ENCODE measurements at places on chromosomes 5 and 9.

GRCh38 chr5:50929174-50929573 lies 262.7 kb downstream of the PARP8 start:
- no peak for DNase-seq
- H3K27me3 ChIP-seq = peaks cover 74% of the 10 kb centered on the region

DNA sequence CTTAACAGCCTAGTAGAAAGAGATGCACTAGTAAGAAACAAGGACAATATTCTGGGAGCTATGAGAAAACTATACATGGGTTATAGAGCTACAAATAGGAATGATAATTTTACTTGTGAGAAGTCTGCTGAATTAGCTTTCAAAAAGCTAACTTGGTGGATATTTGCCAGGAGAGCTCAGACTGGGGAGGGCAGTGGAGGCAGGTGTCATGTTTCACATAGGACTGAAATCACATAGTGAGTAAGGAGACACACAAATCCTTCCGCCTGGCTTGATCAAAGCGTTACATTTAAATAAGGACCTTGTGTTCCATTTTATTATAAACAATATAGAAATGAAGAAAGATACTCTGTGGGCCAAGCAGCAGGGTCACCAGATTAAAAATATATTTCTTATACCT lies 235.0 kb downstream of the ISL1 start:
- no peak overlapping the region for H3K4me3 ChIP-seq
- H3K36me3 ChIP-seq = no peaks in the 10 kb centered on the region
- no peak for DNase-seq

GRCh38 chr5:132777209-132778069 lies at the start of gene SEPTIN8:
Gene SEPTIN8, minus strand, starts transcription at chr5:132777239. Its CDS starts 102 bp downstream, at chr5:132777137.
- H3K27me3 ChIP-seq = no peaks in the 10 kb centered on the region
- H3K27ac ChIP-seq = peak within 1 kb of the TSS; percentile 28
- peak; percentile 55 for DNase-seq
- H3K4me1 ChIP-seq = peaks cover 32% of the 10 kb centered on the region
- H3K4me3 ChIP-seq = peak within 1 kb of the TSS; percentile 73

- DNase-seq = peak; percentile 83
- H3K4me1 ChIP-seq = peaks cover 13% of the 10 kb centered on the region
- H3K36me3 ChIP-seq = peaks cover 5% of the 10 kb centered on the region
- H3K27me3 ChIP-seq = no peaks in the 10 kb centered on the region
- no peak overlapping the region for H3K4me3 ChIP-seq
Measured at GRCh38 chr5:150209099-150209635, 19.3 kb downstream of the SLC6A7 start.

DNA sequence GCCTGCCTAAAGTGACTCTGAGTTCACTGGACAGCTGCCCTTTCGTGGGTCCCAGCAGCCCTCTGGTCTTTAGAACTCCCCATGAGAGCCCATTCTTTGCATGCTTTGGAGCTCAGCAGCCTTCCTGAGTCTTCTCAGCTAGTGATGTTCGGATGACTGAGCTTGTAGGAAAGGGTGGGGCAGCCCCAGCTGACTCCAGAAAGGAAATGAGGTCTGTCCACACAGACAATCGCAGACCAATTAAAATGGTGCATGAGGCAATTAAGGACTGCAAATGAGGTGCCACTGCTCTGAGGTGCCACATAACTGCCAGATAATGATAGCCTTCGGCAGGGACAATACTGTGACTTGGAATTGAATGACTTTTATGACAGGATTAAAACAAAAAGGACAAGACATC lies 25.4 kb upstream of the TOMM5 start:
- H3K36me3 ChIP-seq = no peaks in the 10 kb centered on the region
- no peaks in the 10 kb centered on the region for H3K4me1 ChIP-seq
- H3K27me3 ChIP-seq = no peaks in the 10 kb centered on the region
- DNase-seq = peak; percentile 14
- H3K27ac ChIP-seq = no peak overlapping the region
- H3K4me3 ChIP-seq = no peak overlapping the region

DNA sequence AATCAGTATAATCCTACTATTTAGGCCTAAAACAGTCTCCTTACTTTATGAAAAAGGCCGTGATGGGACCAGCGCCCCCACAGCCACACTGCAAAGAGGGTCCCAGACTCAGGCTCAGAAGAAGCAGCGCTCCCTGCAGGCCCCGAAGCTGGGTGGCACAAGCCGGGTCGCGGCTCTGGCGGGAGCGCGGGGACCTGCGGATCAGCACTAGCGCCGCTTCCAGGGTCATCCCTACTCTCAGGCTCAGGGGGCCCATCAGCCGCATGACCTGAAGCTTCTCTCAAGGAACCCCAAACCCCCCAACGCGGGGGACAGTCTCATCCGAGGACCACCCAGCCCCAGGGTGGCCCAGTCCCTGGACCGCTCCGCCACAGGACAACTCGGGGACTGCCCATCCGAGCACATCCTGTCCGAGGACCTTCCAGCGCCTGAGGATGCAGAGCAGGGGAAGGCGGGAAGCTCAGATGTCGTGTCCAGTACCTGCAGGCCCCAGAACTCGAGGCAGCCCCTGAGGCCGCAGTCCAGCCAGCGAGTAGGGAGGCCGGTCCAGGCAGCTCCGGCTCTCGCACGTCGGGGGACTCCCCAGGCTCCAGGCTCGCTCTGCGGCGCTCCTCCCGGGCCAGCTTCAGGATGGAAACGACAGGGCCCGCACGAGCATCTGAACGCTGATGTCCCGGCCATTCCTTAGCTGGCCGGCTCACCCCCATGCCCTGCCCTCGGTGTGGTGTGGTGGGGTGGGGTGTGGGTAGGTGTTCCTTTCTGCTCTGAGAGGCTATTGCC lies 32.4 kb upstream of the CDK20 start:
- H3K4me3 ChIP-seq = no peak overlapping the region
- no peaks in the 10 kb centered on the region for H3K36me3 ChIP-seq
- no peaks in the 10 kb centered on the region for H3K27me3 ChIP-seq

DNA sequence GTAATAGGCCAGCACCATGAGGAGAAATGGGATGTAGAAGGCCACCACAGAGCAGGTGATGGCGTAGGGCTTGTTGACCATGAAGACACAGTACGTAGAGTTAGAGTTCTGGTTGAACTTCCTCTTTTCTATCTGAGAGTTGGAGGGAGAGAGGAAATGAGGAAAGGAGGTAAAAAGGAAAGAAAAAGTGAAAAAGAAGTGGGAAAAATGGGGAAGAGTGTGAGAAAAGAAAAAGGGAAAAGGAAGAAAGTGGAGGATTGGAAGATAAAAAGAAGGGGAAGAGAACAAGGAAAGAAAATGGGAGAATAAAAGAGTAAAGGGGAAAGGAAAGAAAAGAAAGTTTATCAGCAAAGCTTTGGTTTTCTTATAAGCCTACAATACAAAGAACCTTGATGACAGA lies 126.1 kb downstream of the FBXO38 start:
- H3K4me3 ChIP-seq = no peak overlapping the region
- H3K36me3 ChIP-seq = no peaks in the 10 kb centered on the region
- H3K27me3 ChIP-seq = no peaks in the 10 kb centered on the region
- H3K4me1 ChIP-seq = no peaks in the 10 kb centered on the region

DNA sequence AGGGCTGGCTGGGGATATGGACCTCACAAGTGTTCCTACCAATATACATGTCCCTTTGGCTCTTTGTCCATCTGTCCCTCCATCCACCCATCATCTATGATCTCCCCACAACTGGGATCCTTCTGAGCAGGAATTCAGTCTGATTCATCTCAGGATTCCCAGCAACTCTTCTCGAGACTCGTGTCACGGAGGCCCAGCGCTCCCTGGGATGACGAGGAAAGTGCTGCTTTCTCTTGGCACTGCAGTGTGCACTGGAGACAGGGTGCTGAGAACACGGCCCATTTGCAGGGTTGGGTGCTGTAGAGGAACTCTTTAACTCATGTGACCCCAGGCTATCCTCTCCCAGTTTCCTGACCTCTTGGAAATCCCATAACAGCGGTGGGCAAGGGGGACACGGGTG lies 72.9 kb downstream of the ANGPTL2 start:
- no peaks in the 10 kb centered on the region for H3K27me3 ChIP-seq
- DNase-seq = peak; percentile 40
- H3K4me1 ChIP-seq = peaks cover 11% of the 10 kb centered on the region

DNA sequence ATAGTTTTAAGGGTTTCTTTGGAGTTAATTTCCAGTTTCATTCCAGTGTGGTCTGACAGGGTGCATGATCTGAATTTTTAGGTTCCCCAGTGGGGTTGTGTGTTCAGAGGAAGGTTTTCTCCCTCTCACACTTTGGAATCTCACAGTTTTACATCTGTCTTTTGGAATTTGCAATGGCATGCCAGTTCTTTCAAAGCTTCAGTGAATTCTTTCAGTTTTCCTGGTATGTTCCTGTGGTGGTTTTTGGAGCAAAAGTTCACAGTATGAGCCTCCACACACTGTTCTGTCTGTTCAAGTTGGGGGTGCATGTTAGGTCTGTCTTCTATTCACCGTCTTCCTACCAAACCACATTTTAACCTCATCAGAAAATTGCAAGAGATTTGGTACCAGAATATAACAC lies 624.2 kb downstream of the KCTD16 start:
- no peaks in the 10 kb centered on the region for H3K4me1 ChIP-seq
- DNase-seq = no peak
- no peaks in the 10 kb centered on the region for H3K36me3 ChIP-seq
- H3K4me3 ChIP-seq = no peak overlapping the region
- no peak overlapping the region for H3K27ac ChIP-seq
- no peaks in the 10 kb centered on the region for H3K27me3 ChIP-seq

GRCh38 chr5:120655828-120656435 lies 191.8 kb downstream of the PRR16 start:
- no peaks in the 10 kb centered on the region for H3K27me3 ChIP-seq
- H3K27ac ChIP-seq = no peak overlapping the region
- no peaks in the 10 kb centered on the region for H3K36me3 ChIP-seq
- peak; percentile 71 for DNase-seq
- no peak overlapping the region for H3K4me3 ChIP-seq

DNA sequence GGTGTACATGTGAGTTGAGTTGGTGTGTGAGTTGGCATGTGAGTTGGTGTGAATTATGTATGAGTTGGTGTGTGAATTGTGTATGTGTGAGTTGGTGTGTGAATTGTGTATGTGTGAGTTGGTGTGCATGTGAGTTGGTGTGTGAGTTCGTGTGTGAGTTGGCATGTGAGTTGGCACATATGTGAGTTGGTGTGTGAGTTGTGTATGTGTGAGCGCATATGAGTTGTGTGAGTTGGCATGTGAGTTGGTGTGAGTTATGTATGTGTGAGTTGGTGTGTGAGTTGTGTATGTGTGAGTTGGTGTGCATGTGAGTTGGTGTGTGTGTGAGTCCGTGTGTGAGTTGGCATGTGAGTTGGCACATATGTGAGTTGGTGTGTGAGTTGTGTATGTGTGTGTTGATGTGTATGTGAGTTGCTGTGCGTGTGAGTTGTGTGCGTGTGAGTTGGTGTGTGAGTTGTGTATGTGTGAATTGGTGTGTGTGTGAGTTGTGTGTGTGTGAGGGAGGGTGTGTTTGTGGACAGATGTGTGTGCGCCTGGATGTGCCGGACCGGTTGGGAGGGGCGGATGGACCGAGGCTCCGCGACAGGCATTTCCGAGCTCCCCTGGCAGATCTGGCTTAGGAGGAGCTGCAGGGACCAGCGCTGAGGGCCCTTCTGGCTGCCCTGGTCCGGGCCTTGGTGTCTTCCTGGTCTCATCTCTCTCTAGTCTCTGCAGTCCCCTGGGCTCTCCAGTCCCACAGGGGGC lies 162.5 kb upstream of the IER5L start:
- no peak for DNase-seq
- H3K36me3 ChIP-seq = peaks cover 19% of the 10 kb centered on the region
- H3K4me1 ChIP-seq = peaks cover 5% of the 10 kb centered on the region
- H3K27ac ChIP-seq = no peak overlapping the region
- no peak overlapping the region for H3K4me3 ChIP-seq
- no peaks in the 10 kb centered on the region for H3K27me3 ChIP-seq

DNA sequence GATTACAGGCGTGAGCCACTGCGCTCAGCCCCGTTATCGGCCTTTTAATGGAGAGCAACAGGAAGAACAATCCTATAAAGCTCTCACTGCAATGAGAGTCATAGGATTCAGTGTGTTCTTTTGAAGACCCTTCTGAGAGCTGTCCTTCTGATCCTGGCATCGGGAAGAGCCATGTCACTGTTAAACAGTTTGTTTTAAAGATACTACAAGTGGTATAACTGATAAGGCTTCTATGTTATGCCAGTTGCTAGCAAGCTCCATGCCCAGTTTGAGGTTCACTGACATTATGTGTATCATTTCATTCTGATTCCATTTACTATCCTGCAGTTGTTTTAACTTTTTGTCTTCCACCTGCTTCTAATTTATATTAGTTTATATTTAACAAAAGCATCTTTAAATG lies 55.8 kb downstream of the GNAQ start:
- no peak overlapping the region for H3K4me3 ChIP-seq
- H3K4me1 ChIP-seq = peaks cover 21% of the 10 kb centered on the region
- peaks cover under 1% of the 10 kb centered on the region for H3K36me3 ChIP-seq
- no peak for DNase-seq

DNA sequence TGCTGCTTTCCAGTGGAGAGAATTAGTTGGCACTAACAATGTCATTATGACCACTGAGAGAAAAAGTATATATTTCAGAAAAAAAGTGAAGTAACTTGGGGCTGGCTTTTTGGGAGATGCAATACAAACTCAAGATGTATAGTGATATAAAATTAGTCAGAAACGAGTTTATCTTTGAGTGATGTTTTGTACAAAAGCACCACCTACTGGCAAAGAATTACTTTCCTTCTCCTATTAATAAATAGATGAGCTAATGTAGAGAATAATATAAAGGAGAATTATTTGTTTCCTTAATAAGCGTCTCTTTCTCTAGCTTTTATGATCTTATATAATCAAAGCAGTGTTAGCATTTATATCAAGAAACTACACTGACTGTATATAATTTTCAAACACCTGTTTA lies 158.8 kb downstream of the MEF2C start:
- no peaks in the 10 kb centered on the region for H3K4me1 ChIP-seq
- DNase-seq = peak; percentile 8
- H3K27ac ChIP-seq = no peak overlapping the region

DNA sequence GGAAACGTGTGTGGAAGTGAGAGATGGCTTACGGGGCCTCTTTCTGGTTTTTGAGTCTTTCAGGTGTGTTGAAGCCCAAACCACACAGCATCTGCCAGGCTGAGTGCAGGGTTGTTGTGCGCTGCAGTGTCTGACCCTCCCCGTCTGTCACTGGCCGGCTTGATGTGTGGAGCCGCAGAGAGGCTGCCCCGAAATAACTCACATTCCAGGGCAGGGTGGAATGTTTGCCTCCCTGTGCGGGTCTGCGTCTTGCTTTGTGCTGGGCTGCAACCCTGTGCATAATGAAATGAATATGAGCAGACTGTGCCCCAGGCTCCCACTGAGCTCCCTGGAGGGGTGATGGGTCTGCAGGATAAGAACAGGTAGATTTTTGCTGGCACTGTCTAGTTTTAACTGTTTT lies 9.9 kb upstream of the PLEKHG4B start:
- H3K27me3 ChIP-seq = peaks cover 73% of the 10 kb centered on the region
- DNase-seq = no peak
- H3K27ac ChIP-seq = no peak overlapping the region
- H3K36me3 ChIP-seq = no peaks in the 10 kb centered on the region

DNA sequence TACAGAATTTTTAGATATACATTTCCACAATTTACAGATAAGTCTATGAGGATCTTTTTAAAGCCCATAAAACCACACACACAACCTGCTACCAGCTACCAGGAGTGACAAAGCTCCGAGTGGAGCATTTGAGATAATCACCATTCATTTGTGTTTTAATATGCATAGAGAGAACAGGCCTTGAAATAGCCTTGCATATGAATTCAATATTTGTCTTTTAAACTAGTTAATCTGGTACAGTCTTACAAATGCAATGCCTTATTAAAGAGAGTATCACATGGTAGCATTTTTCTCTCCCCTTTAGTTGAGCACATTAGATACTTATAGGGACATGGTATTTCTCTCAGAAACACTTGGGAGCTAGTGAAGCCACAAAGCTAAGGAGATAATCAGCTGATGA lies 49.1 kb downstream of the SEMA5A start:
- H3K36me3 ChIP-seq = no peaks in the 10 kb centered on the region
- H3K27me3 ChIP-seq = no peaks in the 10 kb centered on the region
- no peak for DNase-seq
- no peaks in the 10 kb centered on the region for H3K4me1 ChIP-seq
